ENCODE measurements at places on chromosomes 2 and 18.

DNA sequence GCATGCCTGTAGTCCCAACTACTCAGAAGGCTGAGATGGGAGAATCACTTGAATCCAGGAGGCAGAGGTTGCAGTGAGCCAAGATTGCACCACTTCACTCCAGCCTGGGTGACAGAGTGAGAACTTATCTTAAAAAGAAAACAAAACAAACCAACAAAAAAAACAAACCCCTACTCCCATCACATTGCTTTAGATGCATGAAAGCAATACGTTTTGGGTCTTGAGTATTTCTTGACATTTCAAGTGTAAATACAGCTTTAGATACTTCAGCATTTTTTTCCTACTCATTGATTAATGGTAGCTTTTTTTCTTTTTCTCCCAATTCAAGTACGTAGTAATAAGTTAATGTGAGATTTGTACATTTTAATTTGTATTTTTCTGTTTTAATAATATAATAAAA, 20.3 kb downstream of the RASGRP3 start:
- DNase-seq = no peak

DNA sequence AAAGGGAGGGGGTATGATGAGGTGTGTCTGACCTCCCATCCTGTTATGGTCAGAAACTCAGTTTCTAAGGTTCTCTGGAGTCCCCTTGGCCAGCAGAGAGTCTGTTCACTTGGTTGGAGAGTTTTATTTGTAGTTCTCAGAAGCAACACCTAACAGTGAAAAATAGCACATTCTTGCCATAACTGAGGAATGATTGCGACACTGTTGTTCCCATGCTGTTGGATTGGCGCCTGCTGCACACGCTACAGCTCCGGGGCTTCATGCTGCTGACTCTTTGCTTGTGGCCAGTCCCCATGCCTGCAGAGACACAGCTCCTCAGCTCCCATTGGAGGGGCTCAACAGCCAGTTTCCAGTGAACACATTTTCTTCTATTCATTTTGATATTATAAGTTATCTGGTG, 42.1 kb downstream of the TPGS2 start:
- DNase-seq = no peak

GRCh38 chr2:152710713-152711112, 6.5 kb downstream of the PRPF40A start:
- DNase-seq = no peak

- no peak for DNase-seq
Observed at GRCh38 chr2:124328397-124328796, 303.3 kb downstream of the CNTNAP5 start.

- DNase-seq = no peak
Observed at GRCh38 chr2:75582840-75583239, 22.1 kb upstream of the EVA1A start.

GRCh38 chr2:20071397-20072383, 20.3 kb upstream of the LAPTM4A start:
- no peak for DNase-seq

DNA sequence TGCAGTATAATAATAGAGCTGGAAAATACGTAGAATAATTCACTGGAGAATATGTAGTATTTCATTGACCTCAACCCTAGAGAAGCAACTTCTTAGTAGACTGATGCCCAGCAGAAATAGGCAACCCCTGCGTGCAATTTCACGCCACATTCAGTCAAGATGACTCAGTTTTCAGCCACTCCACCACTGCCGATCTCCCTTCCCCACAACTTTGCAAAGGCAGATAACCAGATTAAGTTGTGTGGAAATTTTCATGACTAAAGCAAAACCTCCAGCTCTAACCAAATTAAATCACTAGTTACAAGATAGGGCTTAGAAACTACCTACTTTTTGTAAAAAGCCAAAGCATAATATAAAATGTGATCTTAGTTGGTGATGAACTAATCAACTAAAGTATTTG, 63.3 kb upstream of the STK17B start:
- no peak for DNase-seq

DNA sequence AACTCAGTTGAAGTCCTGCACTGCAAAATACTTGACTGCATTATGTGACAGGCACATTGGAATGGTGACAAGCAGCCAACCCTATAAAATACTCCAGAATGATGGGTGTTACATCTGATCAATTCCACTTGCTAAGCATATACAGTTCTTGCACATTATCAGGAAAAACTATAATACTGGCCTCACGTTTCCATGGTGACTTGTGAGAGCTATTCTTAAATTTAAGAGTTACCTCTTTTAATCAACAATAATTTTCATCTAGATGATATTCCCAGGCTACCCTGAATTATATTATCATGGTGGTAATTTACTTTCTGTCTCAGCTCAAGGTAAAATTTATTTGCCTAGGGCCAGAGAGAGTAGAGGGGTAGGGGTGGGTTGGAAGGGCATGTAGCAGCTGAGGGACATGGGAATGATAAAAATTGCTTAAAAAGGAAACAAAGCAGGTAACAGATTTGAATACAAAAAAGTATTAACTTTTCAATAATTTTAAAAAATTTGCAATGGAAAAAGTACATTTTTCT, 132.3 kb upstream of the PGAP1 start:
- DNase-seq = no peak

- DNase-seq = no peak
Observed at GRCh38 chr2:221323513-221323912, 248.6 kb downstream of the EPHA4 start.

DNA sequence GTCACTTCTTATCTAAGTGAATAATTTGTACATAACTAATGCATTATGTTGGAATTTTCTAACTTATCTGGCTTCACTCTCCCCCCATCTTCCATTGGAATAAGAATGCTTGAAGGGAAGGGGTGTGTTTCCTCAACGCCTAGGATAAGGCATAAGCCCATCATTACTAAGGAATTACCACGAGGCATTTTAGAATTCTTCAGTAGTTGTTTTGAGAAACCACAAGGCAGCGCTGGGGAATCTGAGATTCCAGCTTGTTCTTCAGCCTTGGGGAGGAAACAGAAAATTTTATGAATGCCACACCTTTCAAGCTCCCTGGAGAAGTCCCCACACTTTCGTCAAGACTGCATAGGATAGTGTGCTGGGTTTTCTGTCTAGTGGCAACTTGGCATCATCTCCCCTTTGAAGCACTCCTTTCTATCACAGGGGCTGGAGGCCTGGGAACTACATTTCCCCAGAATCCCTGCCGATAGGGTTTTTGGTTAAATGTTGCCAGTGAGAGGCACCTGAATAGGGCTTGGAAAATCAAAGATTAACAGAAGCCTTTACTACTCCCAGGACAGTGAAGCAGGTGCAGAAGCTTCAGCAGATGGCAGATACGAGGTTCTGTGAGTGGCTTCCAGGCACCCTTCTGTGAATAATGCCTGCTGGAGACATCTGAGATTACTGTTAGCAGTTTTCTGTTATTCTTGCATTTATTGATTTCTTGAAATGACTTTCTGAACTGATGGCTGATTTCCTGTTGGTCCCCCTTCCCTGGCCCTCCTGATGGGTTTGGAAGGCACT, 192.7 kb upstream of the REV1 start:
- DNase-seq = no peak

DNA sequence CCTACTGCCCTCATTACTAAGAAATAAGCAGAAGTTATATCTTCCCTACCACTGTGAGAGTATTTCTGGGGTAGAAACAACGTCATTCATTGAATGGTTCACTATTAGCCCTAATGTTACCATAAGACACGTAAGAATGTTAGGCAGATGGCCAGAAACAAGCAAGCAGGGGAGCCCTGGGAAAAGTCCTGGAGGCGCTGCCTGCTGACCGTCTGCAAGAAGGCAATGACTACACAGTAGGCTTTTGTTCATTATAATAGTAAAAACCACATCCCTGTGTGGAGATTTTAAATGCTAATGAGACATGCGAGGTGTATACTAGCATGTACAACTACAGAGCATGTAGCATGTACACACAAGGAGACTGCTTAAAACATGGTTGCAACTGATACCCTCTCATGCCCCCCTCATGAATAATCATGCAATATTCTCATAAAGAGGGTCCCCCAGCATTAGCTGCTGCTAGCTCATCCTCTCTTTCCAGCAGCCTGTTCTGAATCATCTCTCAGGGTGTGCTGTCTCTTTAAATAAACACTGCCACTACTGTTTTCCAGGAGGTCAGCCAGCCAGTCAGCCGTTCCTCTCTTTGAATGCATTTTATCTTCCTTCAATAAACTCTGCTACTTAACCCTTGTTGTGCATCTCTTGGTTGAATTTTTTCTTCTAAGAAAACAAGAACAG, 23.6 kb downstream of the SUCLG1 start:
- DNase-seq = no peak

DNA sequence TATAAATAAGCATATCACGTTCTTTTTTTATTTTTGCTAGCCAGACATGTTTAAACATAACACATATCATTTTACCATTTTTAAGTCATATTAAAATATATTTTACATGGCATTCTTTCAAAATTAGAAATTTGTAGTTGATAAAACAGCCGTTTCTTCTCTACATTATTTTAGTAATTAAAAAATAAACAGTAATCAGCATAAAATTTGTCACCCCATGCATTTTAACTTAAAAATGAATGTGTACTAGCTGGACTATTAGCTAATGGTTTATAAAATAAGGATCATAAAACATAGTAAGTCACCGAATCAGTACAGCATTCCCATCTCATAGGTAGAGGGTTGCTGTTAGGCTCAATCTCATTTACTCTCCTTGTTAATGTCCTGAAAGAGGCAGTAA, 433.8 kb downstream of the LRP1B start:
- no peak for DNase-seq

DNA sequence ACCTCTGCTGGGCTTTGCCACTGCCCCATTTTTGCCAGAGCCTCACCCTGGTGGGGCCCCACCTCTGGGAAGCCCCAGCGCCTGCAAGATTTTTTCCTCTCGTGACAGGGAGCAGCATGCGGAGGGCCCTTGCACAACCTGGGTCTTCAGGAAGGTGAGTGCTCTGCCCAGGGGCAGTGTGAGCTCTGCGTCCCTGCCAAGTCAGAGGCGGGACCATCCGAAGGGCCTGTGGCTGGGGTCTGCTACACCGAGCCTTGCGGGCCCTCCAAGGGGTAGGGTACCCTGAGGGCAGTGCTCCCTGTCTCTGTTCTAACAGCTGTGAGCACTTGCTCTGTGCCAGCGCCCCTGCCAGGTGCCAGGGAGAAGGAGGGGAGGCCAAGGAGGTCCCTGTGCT, 5.8 kb upstream of the ODC1 start:
- DNase-seq = no peak

- no peak for DNase-seq
Observed at GRCh38 chr2:147223553-147224060, 621.2 kb upstream of the ACVR2A start.

DNA sequence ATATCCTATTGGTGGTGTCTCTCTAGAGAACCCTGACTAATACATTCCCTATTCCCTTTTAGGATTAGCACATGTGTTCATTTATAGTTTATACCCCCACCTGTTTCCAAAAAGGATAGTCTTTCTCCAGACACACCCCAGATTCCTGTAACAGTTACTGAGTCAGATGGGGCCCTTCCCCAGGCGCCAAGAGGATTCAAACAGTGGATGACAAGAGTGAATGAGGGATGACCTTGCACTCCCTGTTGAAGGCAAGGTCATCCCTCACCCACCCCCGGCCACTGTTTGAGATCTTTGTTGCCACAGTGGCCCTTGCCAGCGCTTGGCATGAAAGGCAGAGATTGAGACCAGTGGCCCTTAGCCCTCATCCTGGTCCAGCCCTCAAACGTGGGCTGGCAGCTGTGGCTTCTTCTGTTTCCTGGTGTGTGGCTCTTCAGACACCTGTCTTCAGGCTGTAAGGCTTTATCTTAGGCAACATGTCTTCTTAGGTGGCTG, 15.3 kb upstream of the REEP1 start:
- no peak for DNase-seq

DNA sequence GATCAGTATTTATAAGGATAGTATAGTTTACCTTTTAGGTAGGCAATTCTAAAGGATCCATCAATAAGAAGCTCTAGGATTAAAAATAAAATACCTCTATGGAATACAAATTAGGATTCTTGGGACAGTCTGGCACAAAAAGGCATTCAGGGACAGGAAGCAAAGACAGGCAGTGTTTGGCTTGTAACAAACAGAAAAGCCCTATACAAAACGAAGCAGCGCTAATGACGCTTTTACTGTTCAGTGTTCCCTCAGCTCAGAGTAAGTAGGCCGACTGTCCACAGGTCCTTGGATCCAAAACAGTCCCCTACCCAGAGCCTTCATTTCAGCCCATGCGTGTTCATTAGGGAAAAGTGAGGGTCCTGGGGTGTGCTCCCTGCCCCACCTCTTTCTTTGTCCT, 236.3 kb downstream of the AGPS start:
- DNase-seq = no peak

- no peak for DNase-seq
Observed at GRCh38 chr2:192574552-192574951, 379.8 kb upstream of the TMEFF2 start.

- DNase-seq = no peak
Observed at GRCh38 chr2:226431288-226431948, 368.2 kb downstream of the IRS1 start.

GRCh38 chr2:101869527-101869926, 122.2 kb upstream of the IL1R2 start:
- no peak for DNase-seq

DNA sequence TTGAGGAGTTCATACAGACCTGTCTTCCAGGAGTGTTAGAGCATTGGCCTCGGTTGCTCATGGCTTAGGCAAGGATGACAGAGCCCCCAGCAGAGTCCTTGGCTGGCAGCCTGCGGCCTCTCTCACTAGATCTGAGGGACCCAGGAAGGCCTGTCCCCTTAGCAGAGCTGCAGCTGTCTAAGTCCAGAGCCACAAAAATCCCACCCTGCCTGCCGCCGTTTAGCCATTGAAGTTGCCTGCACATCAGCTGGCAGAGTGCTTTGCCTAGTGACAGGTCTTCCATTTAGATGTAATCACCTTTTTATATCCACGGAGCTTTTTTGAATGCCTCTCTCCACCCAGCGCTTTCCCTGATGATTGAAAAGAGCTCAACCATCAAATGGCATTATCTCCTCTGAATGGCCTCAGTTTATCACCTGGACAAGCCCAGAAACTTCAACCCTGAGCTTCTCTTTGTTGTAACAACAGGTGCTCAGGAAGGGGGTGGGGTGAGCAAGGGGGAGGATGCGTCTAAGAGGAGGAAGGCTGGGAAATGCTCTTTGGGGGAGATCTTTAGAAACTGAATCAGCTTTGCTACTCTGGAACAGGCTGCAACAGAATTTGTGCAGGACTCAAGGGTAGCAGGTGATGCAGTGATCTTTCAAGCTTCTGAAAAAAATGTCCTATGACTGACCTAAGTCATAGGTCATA, 71.9 kb downstream of the TNP1 start:
- no peak for DNase-seq

DNA sequence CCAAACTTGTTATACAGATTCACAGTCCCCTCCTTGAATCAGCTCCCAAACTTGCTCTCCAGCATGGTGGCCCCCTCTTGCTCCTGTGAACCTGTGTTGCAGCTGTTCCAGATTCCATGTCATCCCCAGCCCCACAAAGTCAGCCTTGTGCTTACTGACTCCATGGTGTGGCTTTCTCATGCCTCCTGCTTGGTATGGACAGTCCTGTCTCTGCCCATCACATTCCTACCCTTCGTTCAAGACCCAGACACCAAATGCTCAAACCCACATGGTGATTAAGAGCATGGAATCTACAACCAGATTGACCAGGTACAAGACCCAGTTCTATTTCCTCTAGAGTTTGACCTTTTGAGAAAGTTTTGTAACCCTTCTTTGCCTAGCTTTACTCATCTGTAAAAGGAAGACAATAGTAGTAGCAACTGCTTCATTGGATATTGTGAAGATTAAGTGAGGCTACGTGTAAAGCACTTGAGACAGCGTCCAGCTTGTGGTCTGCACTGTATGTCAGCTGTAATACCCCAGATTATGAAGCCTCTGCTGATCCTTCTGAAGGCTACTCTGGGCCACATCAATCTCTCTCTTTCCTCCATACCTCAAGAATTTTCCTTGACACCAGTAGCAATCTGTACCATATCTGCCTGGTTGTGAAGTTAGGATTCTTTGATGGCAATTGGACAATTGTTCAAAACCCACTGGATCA, 146.4 kb upstream of the HAAO start:
- DNase-seq = no peak
